ENCODE measurements at places on chromosomes 3 and 15.

GRCh38 chr15:78469031-78469430 is 31.0 kb downstream of the IREB2 start:
- H3K4me3 ChIP-seq: no peak overlapping the region
- H3K27ac ChIP-seq: no peak overlapping the region
- H3K27me3 ChIP-seq: no peaks in the 10 kb centered on the region
- H3K36me3 ChIP-seq: peaks cover 100% of the 10 kb centered on the region
- H3K4me1 ChIP-seq: peaks cover 24% of the 10 kb centered on the region

GRCh38 chr3:58530354-58530865 is 6.6 kb downstream of the ACOX2 start:
- no peak overlapping the region for H3K27ac ChIP-seq
- DNase-seq: no peak
- H3K27me3 ChIP-seq: no peaks in the 10 kb centered on the region
- no peaks in the 10 kb centered on the region for H3K4me1 ChIP-seq

DNA sequence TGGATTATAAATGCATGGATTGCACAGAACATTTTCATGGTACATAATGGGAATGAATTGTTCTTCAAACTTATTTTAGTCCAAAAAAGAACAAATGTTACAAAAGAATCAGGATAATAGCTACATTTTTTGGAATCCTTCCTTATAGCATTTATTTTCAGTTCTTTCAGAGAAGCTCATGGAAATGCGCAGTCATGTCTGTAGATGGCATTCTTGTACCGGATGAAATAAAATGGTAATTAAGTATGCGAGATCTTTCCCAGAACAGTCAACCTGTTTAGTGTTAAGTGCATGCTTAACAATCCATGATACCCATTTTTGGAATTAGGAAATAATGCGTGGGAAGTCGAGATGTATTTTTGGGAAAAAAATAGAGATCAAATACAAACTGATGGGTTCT is 38.2 kb upstream of the GOLGA8B start:
- no peak overlapping the region for H3K27ac ChIP-seq
- H3K4me3 ChIP-seq: no peak overlapping the region
- H3K27me3 ChIP-seq: no peaks in the 10 kb centered on the region

DNA sequence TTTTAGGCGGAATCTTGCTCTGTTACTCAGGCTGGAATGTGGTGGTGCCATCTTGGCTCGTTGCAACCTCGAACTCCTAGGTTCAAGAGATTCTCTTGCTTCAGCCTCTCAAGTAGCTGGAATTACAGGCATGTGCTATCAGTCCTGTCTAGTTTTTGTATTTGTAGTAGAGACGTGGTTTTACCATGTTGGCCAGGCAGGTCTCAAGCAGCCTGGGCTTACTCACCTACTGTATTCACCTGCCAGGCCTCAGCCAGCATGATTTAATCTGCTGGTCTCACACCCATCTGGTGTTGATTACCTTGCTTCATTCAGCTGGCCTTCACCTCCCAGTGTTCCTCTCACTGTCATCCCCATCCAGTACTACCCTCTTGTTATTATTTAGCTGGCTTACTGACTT is 102.0 kb downstream of the IL12A start:
- H3K4me3 ChIP-seq: no peak overlapping the region
- DNase-seq: no peak
- H3K27ac ChIP-seq: no peak overlapping the region

GRCh38 chr15:27241943-27242342 is 271.0 kb downstream of the GABRG3 start:
- H3K27me3 ChIP-seq: no peaks in the 10 kb centered on the region
- no peak for DNase-seq
- H3K4me3 ChIP-seq: no peak overlapping the region

- DNase-seq: no peak
- H3K4me3 ChIP-seq: no peak overlapping the region
- H3K4me1 ChIP-seq: no peaks in the 10 kb centered on the region
- H3K27me3 ChIP-seq: no peaks in the 10 kb centered on the region
- no peaks in the 10 kb centered on the region for H3K36me3 ChIP-seq
Measured at GRCh38 chr15:83592370-83593040, 61.4 kb upstream of the ADAMTSL3 start.

DNA sequence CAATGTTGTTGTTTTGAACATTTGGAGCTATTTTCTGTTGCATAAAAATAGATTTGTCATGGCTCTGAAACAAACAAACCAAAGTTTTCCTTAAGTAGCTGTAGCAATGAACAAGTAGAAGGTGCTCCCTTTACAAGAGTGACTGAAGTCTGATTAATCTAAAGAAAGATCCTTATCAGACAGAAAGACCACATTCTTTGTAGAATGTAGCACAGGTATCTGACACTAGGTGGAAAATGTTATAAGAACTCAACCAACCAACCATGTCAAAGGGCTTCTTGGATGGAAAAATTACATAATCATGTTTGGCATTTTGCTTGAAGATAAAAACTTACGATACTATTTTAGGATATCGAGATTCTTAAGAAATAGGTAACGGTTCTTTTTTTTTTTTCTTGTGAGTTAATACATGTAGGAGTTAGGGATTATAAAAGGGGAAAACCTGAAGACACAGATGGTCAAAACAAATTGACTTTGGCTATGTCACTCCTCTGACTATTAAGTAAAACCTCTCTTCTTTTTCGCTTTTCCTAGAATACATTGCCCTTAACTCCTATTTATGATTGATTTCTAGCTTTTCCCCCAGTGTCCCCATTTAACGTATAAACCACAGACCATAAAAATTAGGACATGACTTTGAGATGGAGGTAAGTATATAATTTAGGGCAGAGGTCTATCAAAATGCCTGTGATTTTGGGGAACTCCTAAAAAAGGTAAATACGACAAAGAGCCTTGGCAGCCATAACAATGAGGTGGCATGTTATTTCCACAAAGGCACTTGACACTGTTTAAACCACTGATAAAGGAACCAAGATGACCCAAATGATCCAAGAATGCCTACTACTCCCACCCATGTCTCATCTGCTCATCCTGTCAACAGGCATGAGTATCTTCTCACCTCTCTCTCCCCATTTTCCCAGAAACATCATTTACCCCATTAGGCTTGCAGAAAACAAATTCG is 72.0 kb downstream of the CCR4 start:
- no peak for DNase-seq
- H3K4me3 ChIP-seq: no peak overlapping the region
- no peaks in the 10 kb centered on the region for H3K27me3 ChIP-seq
- H3K27ac ChIP-seq: no peak overlapping the region
- H3K36me3 ChIP-seq: peaks cover 53% of the 10 kb centered on the region

GRCh38 chr3:27544372-27544865 is 60.2 kb upstream of the SLC4A7 start:
- no peaks in the 10 kb centered on the region for H3K4me1 ChIP-seq
- no peak overlapping the region for H3K4me3 ChIP-seq
- peak overlapping the region; percentile 33 for H3K27ac ChIP-seq
- H3K36me3 ChIP-seq: no peaks in the 10 kb centered on the region
- H3K27me3 ChIP-seq: no peaks in the 10 kb centered on the region

- peak overlapping the region; percentile 54 for H3K4me3 ChIP-seq
- no peaks in the 10 kb centered on the region for H3K4me1 ChIP-seq
- H3K27me3 ChIP-seq: no peaks in the 10 kb centered on the region
- peak; percentile 77 for DNase-seq
- no peaks in the 10 kb centered on the region for H3K36me3 ChIP-seq
Measured at GRCh38 chr3:89113893-89114840, 6.7 kb downstream of the EPHA3 start.

DNA sequence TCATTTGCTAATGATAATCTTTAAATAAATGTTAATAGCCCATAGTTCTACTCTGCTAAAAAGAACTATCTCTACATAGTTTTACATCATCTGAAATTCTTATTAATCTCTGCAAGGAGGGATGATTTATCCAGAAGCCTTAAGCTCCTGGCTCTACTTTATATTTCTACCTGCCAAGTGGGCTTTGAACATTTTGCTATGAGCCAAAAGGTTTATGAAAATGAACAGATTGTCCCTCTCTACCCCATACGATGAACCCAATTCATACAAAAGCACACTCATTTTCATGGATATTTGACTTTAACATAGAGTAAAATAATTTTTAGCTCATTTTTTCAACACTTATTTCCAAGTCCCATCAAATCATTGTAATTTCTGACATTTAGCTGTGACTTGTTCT is 611.0 kb downstream of the NSUN3 start:
- H3K4me3 ChIP-seq: no peak overlapping the region
- H3K27ac ChIP-seq: no peak overlapping the region
- no peaks in the 10 kb centered on the region for H3K4me1 ChIP-seq
- no peak for DNase-seq
- no peaks in the 10 kb centered on the region for H3K27me3 ChIP-seq

DNA sequence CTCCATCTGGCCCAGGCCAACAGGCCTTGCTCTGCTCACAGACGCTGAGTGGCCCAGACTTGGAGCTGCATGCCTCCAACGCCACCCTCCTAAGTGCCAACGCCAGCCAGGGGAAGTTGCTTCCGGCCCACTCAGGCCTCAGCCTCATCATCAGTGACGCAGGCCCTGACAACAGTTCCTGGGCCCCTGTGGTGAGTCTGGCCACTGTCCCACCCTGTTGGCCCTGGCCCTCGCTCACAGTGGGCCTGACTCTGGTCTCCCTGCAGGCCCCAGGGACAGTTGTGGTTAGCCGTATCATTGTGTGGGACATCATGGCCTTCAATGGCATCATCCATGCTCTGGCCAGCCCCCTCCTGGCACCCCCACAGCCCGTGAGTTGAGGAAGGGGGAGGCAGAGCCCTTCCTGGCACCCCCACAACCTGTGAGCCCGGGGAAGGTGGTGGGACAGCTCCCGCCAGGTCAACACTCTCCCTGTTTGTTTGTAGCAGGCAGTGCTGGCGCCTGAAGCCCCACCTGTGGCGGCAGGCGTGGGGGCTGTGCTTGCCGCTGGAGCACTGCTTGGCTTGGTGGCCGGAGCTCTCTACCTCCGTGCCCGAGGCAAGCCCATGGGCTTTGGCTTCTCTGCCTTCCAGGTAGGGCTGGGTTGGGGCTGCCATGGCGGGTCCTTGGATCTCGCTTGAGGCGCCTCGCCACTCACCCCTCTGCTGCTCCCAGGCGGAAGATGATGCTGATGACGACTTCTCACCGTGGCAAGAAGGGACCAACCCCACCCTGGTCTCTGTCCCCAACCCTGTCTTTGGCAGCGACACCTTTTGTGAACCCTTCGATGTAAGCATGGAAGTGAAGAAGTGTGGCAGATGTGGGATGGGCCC is 10.0 kb downstream of the NT5DC2 start:
- DNase-seq: no peak
- no peak overlapping the region for H3K4me3 ChIP-seq
- peak overlapping the region; percentile 76 for H3K27ac ChIP-seq
- H3K4me1 ChIP-seq: peaks cover 25% of the 10 kb centered on the region
- H3K36me3 ChIP-seq: peaks cover 16% of the 10 kb centered on the region

DNA sequence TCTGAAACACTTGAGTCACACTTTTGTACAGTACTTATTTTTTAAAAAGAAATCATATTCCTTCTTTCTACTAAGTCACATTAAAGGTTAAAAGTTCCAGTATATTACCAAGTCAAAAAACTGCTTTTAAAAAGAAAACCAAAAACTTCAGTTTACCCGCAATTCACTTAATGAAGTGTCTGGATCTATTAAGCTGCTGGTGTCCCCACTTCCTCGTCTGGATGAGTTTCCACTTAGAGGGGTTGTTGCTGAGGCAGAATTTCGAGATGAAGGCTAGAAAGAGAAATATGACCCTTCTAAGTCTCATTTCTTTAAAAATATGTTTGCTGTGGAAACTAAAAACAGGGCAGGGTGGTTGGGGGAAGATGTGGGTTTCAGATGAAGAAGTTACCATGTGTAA is 79.7 kb downstream of the LRRFIP2 start:
- DNase-seq: no peak
- no peak overlapping the region for H3K27ac ChIP-seq
- peaks cover 20% of the 10 kb centered on the region for H3K4me1 ChIP-seq
- no peak overlapping the region for H3K4me3 ChIP-seq
- no peaks in the 10 kb centered on the region for H3K27me3 ChIP-seq
- peaks cover 62% of the 10 kb centered on the region for H3K36me3 ChIP-seq

DNA sequence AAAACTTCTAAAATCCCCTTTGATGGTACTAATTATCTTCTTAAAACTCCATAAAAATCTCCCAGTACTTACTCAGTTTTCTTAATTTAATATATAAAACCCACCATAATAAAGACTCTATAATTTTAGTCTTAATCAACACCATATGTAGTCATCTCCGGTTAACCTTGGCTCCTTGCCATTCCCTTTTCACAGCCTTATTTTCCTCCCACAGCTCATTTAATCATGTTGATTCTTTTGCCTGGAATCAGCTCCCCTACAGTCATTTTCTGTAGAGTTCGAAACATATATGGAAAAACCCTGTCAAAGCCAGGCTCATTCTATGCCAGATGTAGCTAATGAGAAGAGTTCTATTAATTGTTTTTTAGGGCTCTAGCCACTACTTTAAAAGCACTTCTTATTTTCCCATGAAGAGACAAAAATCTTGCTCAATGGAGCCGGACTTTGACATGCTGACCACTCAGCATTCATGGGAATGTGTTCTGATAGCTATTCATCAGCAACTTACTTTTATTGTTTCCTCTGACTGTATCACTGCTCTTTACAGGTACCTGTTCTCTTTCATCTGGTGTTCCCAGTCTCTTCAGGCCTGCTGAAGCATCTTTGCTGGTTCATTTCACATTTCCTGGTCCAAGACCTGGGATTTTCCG is 573.4 kb downstream of the NAALADL2 start:
- H3K27ac ChIP-seq: no peak overlapping the region
- H3K4me3 ChIP-seq: no peak overlapping the region
- no peak for DNase-seq
- H3K36me3 ChIP-seq: no peaks in the 10 kb centered on the region
- no peaks in the 10 kb centered on the region for H3K27me3 ChIP-seq

GRCh38 chr3:169965562-169966427 is 812 bp upstream of the SEC62 start:
- no peak for DNase-seq
- H3K27ac ChIP-seq: peak overlapping the region; percentile 92
- no peaks in the 10 kb centered on the region for H3K27me3 ChIP-seq

DNA sequence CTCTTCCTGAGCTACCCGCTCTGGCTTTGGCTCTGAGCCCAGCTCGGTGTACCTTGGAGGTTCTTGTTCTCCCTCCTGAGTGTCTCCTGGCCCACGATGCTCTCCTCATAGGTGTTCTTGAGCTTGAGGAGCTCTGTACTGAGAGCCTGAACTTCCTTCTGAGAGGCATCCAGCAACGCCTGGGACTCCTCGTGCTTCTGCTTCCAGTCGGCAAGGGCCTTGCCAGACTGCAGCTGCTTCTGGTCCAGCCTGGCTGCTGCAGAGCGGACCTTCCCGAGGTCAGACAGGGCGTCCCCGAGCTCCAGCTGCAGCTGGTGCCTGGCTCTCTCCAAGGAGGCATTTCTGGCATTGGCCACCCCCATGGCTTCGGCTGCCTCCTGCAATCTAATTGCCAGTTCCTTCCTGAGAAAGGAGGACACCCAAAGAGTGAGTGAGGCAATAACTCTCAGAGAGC is 99.8 kb downstream of the MYH15 start:
- H3K4me1 ChIP-seq: no peaks in the 10 kb centered on the region
- peak; percentile 60 for DNase-seq
- H3K27ac ChIP-seq: no peak overlapping the region
- no peaks in the 10 kb centered on the region for H3K27me3 ChIP-seq

All from heart left ventricle (tissue), 16 donors.